Stimulated activated CD4-positive, alpha-beta T cell treated with anti-CD3 and anti-CD28 coated beads, Interleukin-4, amount 100 ng/mL, for 1 hour (primary cell): ENCODE measurements at places on chromosomes 3 and 15.

GRCh38 chr3:25823314-25823713 is 33.4 kb downstream of the OXSM start:
- no peak for DNase-seq

DNA sequence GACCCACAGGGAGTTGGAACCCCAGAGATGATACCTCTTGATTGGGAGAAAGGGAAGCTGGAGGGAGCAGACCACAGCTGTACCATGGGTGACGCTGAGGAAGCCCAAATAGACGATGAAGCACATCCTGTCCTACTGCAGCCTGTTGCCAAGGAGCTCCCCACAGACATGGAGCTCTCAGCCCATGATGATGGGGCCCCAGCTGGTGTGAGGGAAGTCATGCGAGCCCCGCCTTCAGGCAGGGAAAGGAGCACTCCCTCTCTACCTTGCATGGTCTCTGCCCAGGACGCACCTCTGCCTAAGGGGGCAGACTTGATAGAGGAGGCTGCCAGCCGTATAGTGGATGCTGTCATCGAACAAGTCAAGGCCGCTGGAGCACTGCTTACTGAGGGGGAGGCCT is 201.1 kb downstream of the AKAP13 start:
- DNase-seq, result no peak

GRCh38 chr3:40588406-40588805 is 63.6 kb downstream of the ZNF621 start:
- no peak for DNase-seq

DNA sequence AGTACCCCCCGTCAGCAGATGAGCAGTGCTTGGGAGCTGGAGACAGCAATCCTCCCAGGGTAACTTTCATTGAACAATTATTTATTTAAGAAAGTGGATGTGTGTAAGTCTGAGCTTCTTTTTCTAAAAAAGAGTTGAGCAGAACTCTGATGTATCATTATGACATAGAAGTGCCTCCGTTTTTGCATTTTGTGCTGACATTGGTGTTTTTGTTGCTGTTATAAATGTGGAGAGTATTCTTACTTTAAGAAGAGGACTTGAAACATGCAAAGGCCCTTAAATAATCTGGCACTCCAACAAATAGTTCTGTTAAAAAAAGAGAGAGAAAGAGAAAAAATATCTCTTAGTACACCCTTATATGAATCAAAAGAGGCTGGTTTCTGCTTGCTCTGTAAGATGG is 217.1 kb downstream of the AGBL1 start:
- DNase-seq, result no peak

DNA sequence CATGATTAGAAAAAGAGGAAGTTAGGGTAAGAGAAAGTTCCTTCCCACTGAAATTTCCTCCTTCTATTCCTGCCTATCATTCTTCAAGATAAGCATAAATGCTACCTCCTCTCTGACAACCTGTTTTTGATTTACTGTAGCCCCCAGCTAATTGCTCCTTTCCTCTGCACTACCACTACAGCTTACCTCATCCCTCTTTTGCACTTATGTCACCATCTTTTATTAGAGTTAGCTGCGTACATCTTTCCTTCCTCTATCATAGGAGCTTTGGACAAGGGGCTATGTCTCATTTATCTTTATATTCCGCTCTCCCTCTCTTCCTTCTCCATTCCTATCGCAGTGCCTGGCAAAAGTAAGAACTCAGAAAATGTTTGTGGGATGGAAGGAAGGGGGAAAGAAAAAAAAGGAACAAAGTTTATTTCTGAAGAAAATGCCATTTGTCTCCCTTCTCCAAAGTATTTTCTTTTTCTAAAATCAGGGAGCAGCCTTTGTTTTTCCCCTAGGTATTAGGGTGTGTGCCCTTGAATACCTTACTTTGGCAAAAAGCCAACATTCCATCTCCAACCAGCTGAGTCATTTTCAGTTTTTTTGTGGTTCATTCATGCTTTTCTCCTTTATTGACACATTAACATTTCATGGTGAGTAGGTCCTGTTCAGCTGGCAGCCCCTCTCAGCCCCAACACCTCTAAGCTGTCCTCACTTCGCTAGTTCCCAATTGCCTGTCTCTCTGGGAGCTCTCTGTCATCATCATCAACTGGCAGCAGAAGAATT is 87.6 kb upstream of the SOX2 start:
- no peak for DNase-seq

- DNase-seq, result no peak
Observed at GRCh38 chr15:50083424-50084025, 35.5 kb downstream of the ATP8B4 start.

DNA sequence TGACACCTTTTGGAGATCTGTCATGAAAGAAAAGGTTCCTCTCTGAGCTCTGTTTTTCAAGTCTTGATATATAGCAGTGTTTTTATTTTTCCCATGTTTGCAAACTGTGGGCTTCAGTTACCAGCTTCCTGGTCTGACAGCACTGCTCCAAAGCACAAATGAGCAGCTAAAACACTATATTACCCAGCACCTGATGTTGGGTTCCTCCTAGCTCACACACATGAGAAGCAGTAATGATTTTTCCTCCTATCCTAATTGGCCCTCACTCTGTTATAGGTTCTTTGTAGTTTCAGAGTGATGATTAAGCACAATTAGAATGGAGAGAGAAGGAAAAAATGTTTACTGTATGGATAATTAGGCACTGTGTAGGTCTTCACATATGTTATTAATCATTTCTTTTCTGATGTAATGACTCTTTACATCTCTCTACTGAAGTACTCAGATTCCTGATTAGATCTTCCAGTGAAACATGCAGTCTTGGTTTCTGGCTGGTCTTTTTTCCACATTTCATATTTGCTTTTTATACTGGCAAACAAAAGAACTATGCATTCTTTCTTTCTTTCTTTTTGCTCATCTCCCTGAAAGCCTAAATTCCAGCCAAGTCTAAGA is 939.7 kb downstream of the NSUN3 start:
- DNase-seq, result no peak

- no peak for DNase-seq
Observed at GRCh38 chr3:58051196-58051595, 43.0 kb downstream of the FLNB start.

- DNase-seq, result no peak
Observed at GRCh38 chr15:77538793-77539497, 93.8 kb downstream of the LINGO1 start.
